ENCODE measurements at places on chromosomes 4 and X.

DNA sequence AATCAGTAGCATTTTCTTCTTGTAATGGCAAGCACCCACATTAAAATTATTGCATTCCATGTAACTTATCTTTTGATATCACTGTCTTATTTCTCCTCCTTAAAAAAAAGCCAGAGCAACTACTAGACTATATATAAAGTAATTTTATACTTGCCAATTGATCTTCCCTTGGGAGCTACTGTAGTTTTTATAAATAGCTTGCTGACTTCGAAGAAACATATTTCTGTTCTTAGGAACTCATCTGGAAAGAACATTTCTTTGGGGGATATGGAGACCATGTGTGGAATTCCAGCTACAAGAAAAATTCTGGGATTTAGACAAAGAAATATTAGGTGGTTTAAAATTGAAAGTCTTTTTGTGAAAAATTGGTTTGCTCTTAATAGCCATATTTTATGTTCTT, 94.9 kb downstream of the BMPR1B start:
- no peak for DNase-seq

- DNase-seq: no peak
Measured at GRCh38 chr4:35739308-35739707, 505.0 kb downstream of the ARAP2 start.

DNA sequence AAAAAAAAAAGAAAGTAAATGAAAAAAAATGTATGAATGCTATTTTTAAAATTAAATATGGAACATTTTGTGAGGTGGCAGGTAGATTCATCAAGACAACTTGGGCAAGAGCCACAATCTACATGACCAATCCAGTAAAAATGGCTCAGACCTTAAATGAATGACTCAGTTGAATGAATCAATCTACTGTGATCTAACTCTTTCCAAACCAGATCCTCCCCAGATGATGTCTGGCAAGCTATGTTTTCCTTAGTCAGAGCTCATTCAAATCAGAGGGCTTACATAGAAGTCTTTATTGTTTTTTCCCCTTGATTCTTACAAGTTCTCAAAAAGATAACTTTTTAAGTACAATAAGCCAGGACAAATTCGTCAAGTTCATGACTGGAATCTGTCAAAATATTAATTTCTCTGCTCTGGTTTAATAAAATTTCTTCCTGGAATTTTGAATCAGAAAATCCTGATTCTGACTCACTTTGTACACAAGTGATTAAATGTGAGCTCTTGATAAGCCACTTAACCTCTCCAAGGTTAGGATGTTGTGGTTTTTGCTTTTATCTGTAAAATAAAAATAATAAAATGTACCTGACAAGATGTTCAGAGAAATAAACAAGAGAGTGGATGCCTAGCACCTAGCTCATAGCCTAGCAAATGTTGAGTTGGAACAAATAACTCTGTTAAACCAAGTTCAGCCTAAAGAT, 105.6 kb upstream of the SMIM31 start:
- DNase-seq: no peak

GRCh38 chr4:121183361-121183760, 19.2 kb upstream of the TNIP3 start:
- no peak for DNase-seq

DNA sequence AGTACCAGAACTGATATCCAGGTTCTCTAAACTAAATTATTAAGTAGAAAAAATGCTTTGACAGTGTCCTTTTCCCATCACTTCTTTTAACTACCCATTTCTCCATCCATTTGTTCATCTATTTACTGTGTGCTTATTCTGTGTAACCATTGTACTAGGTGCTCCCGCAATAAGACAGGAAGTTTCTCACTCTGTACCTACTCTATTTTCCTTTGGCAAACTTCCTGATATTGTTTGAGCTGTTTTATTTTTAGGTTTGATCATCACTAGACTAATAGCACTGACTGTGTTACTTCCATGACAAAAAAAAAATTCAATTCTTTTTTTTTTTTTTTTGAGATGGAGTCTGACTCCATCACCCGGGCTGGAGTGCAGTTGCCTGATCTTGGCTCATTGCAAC, 102.5 kb upstream of the CASK start:
- DNase-seq: no peak

DNA sequence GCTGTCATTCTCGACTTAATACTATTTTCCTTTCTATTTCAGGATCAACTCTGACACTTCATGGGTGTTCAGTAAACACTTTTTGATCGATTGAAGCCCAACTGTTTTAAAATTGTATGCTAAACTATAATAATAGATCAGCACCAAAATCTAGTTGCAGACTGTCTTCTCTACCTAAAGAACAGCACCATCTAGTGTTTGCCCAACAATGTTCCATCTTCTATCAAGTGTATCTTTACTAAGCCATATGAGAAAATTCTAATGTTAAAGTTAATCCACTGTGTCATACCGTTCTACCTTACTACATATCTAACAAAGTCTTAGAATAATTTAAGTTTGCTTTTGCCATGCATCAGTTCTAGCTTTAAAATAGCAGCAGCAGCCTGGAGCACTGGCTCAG, 113.0 kb upstream of the PRDX4 start:
- no peak for DNase-seq

GRCh38 chr4:112938461-112939058, 110.9 kb upstream of the ANK2 start:
- no peak for DNase-seq

DNA sequence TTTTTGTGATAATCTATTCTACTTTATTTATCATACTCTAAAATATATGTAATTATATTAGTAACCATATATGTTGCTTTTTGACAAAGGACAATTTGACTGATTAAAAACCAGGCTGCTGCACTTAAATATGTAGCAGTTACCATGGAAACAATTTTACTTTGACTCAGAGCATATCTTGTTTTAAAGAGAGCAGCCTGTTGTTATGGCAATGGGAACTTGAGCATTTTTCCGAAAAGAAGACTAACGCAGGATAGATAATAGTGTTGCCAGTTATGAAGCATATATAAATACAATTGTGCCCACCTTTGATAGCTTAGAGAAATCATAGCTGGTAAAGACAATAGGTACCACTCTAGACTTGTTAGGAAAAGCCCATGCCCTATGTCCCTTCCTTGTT, 283.0 kb downstream of the GASK1B start:
- no peak for DNase-seq

GRCh38 chr4:74969507-74970474, 36.9 kb downstream of the PARM1 start:
- no peak for DNase-seq

GRCh38 chrX:150063674-150064073, 125.4 kb upstream of the EOLA2 start:
- DNase-seq: no peak

DNA sequence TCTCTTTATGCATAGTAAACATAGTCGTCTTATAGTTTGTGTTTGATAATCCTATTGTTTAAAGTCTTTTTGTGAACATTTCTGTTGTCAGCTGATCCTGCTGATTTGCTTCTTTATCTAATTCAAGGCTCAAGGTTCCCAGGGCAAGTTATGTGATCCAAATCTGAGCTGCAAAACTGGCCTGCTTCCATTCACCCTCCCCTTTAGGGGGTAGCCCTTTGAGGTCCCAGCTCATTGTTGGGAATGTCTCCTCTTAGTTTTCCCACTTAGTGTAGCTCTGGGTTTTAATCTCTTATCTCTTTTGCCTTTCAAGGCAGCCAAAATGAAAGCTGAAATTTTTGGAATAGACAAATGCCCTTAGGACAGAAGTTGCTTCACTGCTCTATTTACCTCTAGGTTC, 40.2 kb upstream of the MAGED1 start:
- no peak for DNase-seq

DNA sequence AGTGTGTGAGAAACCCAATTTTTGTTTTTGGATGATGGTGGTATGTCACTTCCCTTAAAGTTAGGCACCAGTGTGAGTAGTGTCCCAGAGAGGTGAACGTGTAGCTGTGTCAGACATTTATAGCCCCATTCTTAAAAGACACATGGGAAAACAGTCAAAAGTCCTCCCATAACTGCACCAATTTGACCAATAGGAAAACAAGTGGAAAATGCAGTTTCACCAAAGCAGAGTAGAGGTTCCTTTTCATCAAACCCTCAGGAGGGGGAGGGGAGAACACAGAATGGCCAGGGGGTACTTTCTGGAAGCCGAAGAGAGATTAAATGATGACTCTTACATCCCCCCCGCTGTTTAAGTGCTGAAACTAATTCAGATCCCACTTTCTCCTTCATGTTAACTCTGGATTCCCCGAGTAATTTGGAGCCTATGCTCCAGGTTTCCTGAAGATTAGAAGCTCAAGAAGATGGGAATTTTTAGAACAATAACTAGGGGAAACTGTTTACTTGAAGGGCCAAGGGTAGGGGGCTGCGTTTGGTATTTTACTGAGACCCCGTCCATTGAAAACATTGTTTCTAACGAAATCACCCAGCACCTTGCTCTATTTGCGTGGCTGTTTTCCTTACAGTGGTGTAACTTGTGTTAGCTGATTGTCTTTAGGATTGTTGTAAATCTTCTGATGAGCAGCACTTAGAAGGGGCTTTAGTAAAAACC, 2.1 kb upstream of the LEF1 start:
- no peak for DNase-seq

DNA sequence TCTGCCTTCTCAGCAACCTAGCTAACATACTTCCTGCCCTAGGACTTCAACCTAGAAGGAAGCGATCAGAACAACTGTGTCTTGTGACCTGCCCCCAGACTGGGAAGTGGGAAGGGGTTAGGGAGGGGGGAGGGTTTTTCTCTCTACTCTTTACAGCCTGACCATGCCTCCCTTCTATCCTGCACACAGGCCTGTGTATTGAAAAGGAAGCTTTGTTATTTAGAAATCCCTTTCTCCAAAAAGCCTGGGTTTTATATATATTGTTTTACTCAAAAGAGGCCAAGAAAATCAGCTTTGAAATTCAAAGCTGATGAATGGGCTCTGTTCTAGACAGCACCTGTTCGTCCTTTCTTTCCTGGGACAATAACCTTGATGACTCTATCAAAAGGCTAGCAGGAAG, 35.2 kb upstream of the SMS start:
- DNase-seq: no peak
